ENCODE measurements at places on chromosomes 5 and 9.

GRCh38 chr5:73273379-73274050 is 100.5 kb downstream of the TMEM174 start:
- DNase-seq = no peak

DNA sequence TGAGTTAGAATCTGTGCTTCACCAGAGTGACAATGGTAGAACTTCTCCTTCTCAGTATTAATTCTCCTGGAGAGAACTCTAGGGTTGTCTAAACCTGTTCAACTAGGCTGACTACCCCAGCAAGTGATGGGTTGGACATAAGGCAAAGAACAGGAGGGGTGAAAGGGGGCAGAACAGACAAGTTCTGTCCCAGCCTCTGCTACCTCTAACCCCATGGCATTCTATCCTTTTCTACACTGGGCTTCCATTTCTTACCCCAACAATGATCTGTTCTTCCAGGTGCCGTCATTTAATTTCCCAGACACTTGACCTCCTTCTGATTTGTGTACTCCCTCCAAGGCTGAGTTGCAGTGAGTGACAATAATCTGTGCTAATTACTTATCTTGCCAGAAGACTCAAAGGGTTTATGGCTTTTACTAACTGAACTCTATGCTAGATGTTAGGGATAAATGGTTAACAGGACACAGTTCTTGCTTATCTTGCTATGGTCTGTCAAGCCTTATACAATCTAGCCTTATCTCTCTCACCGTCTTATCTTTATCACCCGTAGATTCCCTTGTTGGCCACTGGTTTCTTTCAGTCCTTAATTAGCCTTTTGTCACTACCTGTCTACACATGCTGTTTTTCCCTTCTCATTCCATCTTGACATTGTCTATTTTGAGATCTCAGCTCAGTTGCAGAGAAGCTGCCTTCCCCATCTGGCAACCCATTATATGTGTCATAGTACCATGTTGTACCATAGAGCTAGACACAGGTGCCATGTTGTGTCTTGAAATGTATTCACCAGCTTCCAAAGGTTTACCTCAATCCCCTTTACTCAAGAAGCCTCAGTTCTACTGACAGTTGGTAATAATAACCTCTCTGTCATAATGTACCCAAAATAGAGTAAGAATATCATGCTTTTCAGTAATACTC is 10.0 kb upstream of the MATR3 start:
- DNase-seq = no peak

DNA sequence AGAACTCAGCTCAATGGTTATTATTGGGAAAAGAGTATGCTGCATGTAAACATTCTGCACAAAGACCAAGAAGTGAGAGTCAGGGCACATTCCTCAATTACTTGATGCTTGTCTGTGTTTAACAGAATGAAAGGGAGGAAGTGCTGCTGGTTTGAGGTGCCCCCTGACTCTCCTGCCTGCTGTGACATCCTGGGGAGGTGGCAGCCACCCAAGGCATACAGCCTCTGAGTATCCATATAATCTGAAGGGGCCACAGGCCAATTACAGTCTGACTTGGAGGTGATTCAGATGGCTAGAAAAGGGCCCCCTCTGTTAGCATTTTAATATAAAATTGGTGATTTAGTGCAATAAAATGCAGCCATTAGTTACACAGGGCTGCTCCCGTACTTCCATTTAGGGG is 313.8 kb downstream of the ASTN2 start:
- DNase-seq = no peak

DNA sequence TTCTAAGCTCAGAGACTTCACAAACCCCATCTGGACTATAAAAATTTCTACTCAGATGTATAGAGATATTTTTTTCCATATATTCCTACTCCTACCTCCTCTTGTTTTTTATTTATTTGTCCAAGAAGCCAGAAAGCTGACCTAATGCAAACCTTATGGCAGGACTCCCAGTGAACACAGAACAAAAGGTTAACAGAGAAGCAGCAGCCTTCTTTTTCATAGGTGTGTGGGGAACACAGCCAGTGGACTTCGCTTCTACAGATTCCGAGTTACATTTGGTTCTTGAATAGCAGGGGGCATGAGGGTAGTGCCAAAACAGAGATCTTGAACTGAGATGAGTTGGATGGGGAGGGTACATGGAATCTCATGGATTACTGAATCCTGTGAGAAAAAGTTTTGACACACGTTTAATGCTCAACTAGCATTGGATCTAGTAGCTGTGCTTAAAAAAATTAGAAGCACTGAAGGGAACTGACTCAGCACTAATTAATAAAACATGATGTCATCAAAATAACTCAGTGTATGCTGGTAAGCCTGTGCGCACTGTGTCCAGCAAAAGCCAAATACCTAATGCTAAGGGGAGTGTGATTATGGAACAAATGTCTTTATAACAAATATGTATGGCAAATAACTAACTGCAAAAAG is 240.1 kb downstream of the GABRB2 start:
- DNase-seq = no peak

- DNase-seq = no peak
Measured at GRCh38 chr9:105968811-105969466, 274.6 kb downstream of the TMEM38B start.

DNA sequence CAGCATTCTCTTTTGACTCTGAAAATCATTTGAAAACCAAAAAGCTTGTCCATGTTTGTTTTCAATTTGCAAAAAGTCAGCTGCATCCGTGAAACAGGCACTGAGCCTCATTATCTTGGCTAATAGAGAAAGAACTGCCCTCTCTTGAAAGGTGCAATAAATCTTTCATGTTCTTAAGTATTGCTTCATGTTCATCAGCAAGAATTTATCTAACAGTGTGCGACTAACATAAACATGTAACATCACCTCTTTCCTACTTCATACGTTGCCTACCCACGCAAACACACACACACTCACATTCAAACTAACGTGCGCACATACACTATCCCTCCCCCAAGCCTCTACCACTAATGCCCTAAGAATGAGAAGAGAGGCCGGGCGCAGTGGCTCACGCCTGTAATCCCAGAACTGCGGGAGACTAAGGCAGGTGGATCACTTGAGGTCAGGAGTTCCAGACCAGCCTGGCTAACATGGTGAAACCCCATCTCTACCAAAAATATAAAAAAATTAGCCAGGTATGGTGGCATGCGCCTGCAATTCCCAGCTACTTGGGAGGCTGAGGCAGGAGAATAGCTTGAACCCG is 629.7 kb upstream of the ZNF608 start:
- DNase-seq = no peak

DNA sequence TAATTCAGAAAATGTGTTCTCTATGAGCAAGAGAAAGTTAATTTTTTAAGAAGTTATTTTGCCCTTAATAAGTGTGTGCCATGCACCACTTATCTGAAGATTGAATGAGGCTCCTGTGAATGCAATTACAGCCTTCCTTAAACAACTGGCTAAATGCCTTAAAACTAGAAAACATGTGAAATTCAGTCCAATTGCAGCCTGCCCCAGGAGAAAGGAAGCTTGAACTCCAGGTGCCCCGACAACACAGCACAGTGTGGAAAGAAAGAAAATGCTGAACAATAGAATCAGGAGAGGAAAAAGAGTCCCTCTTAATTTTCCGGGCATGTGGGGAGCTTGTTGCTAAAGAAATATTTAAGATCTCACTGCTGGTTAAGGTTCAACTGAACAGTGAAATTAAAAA is 8.8 kb downstream of the LHFPL2 start:
- no peak for DNase-seq

DNA sequence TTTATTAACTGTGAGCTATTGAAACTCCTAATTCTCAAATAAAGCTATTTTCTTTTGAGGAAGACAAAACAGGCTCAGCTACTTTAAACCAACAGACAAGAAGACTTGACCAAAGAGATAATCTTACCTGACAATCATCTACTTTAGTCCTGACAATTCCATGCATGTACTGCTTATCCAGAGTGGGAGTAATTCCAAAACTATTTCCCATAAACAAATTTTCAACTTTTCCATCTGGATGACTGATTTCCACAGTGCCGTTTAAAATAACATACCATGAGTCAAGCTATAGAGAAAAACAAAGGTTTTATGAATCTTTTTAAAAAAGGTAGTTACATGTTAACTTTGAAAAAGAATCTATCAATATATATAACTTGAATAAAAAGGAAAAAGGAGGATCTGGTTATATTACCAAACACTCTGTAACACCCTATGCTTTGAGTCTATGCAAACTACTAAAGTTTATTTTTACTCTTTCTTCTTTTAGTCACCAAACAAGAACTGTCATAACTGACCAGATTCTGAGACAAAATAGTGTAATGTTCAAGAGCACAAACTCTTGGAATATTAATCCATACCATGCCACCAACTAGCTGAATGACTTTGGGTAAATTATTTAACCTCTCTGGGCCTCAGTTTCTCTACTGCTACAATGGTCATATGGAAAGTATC is 129.7 kb downstream of the RAPGEF6 start:
- DNase-seq = no peak

GRCh38 chr9:137738703-137739102 is 119.9 kb downstream of the EHMT1 start:
- DNase-seq = no peak

GRCh38 chr5:53923961-53924360 is 363.5 kb downstream of the NDUFS4 start:
- no peak for DNase-seq

GRCh38 chr5:74257645-74258313 is 382.7 kb downstream of the ENC1 start:
- no peak for DNase-seq

- DNase-seq = no peak
Measured at GRCh38 chr9:106869458-106869857, 6.5 kb downstream of the ZNF462 start.

- no peak for DNase-seq
Measured at GRCh38 chr9:105062222-105062855, 134.4 kb upstream of the ABCA1 start.

- no peak for DNase-seq
Measured at GRCh38 chr5:95773335-95774059, 42.4 kb downstream of the RHOBTB3 start.

DNA sequence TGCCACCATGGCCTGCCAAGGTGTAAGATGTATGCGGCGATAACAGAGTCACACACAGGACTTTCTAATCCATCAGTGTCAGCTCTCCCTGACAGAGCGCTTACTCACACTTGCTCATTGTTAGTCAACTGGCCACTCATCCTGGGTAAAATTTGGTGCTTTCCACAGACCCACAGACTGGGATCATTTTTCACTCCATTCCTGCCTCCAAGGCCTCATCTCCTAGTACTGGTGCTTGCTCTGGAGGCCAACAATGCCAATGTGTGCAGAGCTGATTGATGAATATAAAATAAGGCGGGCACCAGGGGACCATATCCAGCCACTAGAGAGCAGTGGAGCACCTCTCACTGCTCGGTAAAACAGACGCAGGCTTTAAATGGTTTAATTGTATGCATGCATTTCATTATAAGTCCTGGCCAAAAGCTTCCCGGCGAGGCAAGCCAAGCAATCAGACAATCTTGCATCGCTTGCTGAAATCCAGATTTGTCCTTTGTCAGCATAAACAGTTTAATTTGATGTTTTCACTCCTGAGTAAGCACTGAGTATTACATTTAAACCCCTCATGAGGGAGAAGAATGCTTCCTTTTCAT is 22.3 kb downstream of the PSMB7 start:
- peak; percentile 14 for DNase-seq

DNA sequence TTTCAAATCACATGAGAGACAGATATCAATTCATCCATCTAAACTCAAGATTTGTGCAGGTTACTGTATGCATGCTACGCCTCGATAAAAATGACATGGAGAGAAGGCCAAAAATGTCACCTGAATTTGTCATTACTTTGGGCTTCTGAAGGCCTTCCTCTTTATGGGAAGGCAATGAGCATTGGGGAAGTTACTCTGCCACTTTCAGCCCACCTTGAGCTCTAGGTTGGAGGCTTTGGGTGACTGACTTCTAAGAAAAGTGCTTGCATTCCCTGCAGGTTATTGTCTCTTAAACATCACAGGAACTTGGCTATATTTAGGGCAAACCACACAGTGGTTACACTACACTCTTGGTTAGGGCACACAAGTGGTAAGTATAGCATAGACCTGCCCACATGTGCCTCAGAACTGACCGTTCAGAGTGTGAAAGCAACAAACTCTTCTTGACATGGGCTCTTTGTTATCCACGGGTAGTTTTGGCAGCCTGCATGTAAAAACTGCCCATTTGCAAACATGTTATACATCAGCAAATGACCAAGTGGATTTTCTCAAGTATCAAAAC is 169.5 kb downstream of the ZNF608 start:
- no peak for DNase-seq

GRCh38 chr9:88821746-88822106 is 169.5 kb upstream of the S1PR3 start:
- no peak for DNase-seq

GRCh38 chr9:129509533-129509928 is 111.4 kb downstream of the C9orf50 start:
- no peak for DNase-seq

DNA sequence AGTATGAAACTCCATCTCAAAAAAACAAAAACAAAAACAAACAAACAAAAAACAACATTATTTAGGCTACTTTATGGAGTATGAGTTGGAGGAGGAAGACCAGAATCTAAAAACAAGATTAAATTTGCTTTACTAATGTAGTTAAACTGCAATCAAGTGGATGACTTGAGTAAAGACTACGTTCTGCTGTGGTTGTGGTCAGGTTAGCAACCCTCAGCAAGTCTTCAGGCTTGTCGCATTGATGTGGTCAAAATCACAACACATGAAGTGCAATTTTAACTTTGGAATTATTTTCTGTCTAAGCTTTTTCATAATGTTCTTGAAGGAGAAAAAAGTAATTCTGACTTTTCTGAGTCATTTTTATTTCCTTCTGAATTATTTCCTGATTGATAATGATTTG is 43.1 kb downstream of the PDE6A start:
- DNase-seq = peak; percentile 26

DNA sequence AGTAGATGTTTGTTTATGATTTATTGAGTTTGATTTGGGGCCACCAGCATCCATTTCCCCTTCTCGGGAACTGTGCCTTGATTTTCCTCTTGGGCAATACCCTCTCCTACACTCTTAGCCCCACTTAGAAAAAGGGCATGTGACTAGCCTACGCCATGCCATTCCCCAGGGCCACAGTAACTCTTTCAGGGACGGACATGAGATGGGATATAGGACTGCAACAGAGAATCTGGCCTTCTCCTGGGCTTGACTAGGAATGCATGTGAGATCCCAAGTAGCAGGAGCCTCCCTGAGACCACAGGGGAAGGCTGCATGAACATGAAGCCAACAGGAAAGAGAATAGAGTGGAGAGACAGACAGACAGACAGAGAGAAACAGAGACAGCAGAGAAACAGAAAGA is 30.7 kb upstream of the SPARC start:
- no peak for DNase-seq

GRCh38 chr9:95977371-95977770 is 101.9 kb downstream of the ERCC6L2 start:
- no peak for DNase-seq

- no peak for DNase-seq
Measured at GRCh38 chr9:14314424-14314928, 535 bp upstream of the NFIB start.

DNA sequence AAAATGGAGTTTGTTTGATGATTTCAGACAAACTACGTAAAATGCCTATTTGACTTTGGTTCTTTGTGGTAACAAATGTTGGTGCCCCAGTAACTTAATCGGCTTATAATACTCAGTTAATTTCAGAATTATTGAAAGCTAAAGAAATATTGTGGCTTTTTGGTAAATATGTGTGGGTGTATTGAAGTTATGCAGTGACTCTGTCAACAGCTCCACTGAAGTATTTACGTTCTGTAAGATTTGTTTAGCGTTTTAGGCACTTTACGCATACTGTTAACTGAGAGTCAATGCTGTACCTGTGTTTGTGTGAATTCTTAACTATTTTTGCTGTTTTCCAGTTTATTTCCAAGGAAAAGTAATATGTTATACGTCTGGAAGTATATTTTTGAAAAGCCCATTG is 2.2 kb downstream of the RAD23B start:
- DNase-seq = no peak
